Lung (tissue), 17 donors: ENCODE measurements at places on chromosomes 12 and 14. TPM values are rescaled to one million over a fixed set of nuclear protein-coding genes. Genes with fewer than 3 reads are reported as not detected.

GRCh38 chr14:70804556-70805162, 4.7 kb downstream of the MAP3K9 start:
- no peak for DNase-seq

GRCh38 chr12:47907851-47908454, 3.2 kb upstream of the VDR start:
- no peak for DNase-seq

DNA sequence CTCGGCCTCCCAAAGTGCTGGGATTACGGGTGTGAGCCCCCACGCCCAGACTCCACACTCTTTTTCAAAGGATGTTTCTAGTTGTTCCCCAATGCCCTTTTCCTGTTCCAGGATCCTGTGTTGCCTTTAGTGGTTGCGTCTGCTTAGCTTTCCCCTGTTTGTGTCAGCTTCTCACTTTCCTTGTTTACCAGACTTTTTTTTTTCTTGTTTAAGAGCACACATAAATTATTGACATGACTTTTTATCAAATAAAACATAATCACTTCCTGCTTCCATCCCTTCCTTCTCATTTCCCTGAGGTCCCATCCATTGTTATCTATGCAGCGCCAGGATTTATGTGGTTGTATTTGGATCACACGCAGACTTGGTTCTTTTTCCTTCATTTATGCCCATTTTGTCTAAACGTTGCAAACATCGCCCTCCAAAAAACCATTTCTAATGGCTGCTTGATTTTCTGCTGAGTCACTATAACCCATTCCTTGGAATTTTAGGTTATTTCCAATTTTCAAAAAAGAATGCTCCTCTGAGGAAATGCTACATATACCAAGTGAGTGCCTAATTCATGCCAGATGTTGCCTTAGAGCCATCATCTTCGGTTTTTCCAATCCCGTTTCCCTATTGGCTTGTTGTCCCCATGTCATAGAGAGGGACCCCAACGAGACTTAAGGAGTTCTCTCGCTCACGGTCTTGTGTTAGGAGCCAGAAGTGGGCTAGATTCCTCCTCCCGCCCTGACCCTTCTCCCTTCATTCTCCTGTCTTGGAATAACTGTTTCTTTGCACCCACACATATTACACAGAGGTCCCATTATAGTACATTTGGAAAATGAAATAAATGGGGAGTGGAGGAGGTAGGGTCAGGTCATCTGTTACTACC, 13.5 kb upstream of the CYP46A1 start:
- no peak for DNase-seq

DNA sequence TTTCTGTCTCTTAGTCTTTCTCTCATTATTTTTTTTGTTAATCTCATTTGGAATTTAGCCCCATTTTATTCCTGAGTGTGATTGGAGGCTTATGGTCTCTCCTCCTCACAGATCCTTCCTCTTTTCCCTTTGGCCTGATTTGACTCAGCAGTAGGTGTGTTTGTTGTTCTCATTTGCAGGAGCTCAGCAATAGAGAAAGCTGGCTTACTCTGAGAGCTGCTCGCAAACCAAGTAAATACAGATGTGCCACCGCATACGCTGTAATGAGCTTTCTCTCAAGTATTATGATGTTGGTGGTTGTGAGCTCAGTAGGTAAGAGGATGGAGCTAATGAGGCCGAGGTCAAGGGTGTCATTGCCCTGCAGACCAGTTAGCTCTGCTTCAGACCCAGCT, 206.5 kb downstream of the ETV6 start:
- DNase-seq, result no peak

- DNase-seq, result no peak
These were observed 192.2 kb downstream of the TMTC3 start for GRCh38 chr12:88334271-88334670.

DNA sequence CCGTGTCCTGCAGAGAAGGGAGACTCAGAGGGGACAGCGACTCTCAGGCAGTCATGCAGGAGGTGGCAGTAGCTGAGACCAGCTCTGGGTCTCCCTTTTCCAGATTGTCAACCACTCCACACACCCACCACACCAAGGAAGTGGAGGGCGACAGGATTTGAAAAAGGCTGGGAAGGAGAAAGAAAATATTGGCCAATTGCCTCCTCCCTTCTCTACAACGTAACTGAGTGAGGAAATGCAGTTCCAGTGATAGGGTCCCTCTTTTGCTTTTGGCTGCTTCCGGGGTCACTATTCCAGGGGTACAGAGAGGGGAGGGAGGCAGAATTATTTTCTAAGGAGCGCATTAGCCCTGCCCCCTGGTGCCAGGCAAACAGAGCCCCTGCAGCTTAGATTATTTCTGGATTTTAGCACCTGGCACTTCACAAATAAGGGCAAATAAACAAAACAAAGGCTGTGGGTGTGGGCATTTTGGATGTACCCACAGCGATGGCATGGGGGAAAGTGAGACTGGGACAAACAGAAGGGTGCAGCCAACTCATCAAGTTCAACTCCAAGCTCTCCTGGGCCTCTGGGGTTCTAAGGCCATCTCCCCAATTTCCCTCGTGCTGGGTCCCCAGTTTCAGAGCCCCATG, 20.4 kb downstream of the ASB2 start:
- DNase-seq, result no peak

GRCh38 chr12:119156401-119157044, 22.2 kb upstream of the HSPB8 start:
- no peak for DNase-seq

DNA sequence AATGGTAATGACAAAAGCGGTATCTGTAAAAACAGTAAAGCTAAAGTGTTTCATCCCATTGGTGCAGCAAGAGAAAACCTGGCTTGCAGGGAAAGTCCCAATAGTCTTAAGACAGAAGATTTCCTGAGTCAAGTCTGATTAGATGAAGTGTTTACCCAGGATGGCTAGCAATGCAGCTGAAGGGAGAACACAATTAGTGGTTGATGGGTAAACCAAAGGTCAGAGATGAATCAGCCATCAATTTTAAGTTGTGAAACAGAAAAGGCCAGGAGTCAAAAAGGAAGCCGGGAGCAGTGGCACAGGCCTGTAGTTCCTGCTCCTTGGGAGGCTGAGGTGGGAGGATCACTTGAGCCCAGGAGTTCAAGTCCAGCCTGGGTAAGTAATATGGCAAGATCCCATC, 52.6 kb downstream of the SEC23A start:
- no peak for DNase-seq

DNA sequence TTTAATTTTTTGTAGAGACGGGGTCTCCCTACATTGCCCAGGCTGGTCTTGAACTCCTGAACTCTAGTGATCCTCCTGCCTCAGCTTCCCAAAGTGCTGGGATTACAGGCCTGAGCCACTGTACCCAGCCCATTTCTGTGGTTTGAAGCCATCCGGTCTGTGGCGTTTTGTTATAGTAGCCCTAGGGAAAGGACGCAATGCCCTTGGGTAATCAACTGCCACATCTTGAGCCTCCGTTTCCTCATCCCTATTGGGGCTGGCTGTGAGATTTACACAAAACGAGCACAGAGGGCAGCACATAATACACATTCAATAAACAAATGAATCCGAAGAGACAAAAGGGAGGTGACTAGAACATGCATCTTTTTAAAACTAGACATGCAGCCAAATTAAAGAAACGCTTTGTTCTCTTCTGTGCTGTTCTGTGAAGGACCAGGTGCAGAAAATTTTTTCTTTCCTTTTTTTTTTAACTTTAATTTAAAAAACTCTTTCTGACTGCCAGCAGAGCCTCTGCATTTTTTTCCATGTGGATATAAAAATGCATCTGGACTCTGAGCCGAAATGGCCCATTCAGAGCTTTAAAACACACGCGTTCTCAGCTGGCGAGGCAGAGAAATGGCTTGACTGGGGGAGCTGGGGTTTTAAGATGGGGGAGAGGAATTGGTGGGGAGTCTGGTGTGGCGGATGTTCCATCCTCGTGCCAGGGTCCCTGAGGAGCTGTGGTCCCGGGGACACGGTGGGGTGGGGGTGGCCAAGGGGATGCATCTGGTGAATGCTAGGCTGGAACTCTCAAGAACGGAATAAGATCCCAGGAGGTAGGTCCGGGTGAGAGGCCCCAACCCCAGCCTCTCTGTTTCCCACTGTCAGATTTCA, 119.0 kb downstream of the RBM19 start:
- DNase-seq, result no peak

AQP2 gene
- polyA plus RNA-seq, result not detected

LRTM2 gene
- polyA plus RNA-seq, result 0.01 TPM

DNA sequence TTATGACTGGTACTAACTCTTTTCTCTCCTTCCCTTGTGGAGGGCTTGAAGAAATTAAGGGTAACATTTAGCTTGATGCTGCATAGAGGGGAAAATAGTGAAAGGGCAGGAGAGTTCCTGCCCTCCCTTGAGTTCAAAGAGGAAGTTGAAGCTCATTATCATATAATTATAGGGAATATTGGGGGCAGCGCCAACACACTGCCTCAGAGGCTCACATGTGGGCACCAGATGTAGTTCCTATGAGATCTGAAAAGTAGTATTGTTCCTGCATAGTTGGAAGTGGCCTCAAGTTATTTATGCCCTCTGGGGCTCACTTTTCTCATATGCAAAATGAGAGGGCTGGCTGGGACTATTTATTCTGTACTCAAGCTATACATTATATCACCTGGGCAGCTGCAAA, 33.0 kb upstream of the FGF23 start:
- DNase-seq, result no peak

HOXC6 gene
- 0.18 TPM for polyA plus RNA-seq

CPNE8 gene
- 16.7 TPM for polyA plus RNA-seq

- DNase-seq, result no peak
These were observed 25.4 kb upstream of the COL2A1 start for GRCh38 chr12:48029491-48030172.

ATP2B1 gene
- 8.5 TPM for polyA plus RNA-seq

SERPINA3 gene
- polyA plus RNA-seq, result 100 TPM

SERPINA12 gene
- polyA plus RNA-seq, result not detected

FOXG1 gene
- 0.02 TPM for polyA plus RNA-seq

GRCh38 chr12:122232691-122233090, 6.8 kb upstream of the DIABLO start:
- DNase-seq, result no peak

GRCh38 chr14:24070285-24071143, 848 bp upstream of the CPNE6 start:
- no peak for DNase-seq

DNA sequence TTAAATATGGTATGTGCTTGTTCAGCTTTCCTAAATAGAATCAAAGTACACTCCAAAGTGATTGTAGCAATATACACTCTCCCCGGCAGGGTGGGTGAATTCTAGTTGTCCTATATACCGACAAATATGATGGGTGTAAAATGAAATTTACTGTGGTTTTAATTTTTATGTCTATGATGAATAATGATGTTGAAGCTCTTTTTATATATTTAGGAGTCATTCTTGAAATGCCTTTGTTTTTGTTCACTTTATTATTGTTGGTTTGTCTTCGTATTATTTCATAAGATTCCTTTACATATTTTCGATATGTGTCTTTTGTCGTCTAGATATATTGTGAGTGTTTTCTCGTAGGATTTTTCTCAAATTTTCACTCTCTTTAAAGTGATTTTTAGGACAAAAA, 105.7 kb downstream of the PDE3A start:
- DNase-seq, result no peak

DNA sequence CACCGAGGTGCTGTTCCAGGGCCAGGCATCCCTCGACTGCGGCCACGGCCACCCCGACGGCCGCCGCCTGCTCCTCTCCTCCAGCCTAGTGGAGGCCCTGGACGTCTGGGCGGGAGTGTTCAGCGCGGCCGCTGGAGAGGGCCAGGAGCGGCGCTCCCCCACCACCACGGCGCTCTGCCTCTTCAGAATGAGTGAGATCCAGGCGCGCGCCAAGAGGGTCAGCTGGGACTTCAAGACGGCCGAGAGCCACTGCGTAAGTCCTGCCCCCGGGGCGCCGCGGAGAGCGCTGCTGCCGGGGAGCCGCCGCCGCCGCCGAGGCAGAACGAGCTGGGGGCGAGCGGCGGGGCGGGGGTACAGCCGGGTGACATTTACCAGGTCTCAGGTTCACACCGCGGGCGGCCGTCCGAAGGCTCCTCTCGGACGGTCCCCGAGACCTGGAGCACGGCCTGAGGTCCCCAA, 1.4 kb downstream of the PLXNC1 start:
- DNase-seq, result peak; percentile 72

GRCh38 chr14:58540749-58541632, 96.8 kb upstream of the DACT1 start:
- DNase-seq, result peak; percentile 23

ABHD12B gene
- 0.56 TPM for polyA plus RNA-seq

- DNase-seq, result no peak
These were observed 106.0 kb upstream of the NOVA1 start for GRCh38 chr14:26703686-26704366.

GRCh38 chr14:59273737-59274136, 85.3 kb downstream of the DAAM1 start:
- no peak for DNase-seq

SYNE3 gene
- 3.7 TPM for polyA plus RNA-seq

CMTM5 gene
- polyA plus RNA-seq, result 3.3 TPM

DNA sequence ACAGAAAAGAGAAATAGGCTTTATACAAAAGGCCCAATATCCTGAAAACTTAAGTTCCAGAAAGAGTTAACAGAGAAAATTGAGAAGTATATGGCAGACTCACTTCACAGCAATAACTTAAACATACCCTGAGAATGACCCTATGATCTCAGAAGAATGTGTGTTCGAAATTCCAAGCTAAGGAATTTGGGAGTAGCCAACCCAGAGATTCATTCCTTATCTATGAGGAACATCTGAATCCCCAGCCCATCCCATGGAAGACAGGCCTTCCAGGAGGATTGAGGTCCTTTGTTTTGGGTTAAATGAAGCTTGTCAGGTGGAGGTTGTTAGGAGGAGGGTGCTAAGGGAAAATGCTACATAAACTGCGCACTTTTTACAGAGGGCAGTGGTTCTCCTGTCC, 7.5 kb upstream of the SAV1 start:
- no peak for DNase-seq

TAS2R13 gene
- polyA plus RNA-seq, result not detected

DNA sequence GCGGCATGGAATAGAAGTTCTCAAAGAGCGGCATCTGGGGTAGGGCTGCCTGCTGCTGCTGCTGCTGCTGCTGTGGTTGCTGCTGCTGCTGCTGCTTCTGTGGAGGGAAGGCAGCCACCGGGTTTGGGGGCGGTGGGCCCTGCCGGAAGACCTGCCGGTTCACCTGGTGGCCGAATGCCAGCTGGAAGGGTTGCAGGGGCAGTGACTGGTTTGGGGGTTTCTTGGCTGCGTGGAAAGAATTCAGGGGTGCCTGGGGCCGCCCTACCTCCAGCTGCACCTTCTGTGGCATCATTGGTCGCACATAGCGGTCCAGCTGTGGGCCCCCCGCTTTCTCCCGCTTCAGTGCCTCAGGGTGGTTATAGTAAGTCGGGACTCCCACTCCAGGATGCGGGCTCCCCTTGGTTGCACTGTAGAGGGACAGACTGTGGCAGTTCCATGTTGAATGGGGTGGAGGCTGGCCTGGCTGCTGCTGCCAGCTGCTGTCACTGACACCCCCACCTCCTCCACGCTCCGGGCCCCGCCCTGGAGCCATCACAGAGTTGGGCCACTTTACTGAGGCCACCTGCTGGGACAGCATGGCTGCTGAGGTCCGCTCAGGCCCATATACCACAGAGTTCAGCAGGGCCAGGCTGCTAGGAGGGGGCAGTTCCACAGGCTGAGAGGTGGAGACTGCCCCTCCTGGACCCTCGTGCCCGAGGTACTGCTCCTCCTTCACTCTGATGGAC, 25.2 kb upstream of the PNMA1 start:
- no peak for DNase-seq

INHBC gene
- not detected for polyA plus RNA-seq

GRCh38 chr14:44962334-44963043, 499 bp downstream of the TOGARAM1 start:
- DNase-seq, result peak; percentile 80
